ENCODE measurements at places on chromosomes 6 and 20.
A peak's percentile ranks its signal among the peaks of the same experiment; 100 is the strongest.

GRCh38 chr20:36666181-36666740 is 20.3 kb upstream of the SLA2 start:
- DNase-seq: no peak

GRCh38 chr20:55166063-55166462 is 690.7 kb downstream of the DOK5 start:
- no peak for DNase-seq

- no peak for DNase-seq
Measured at GRCh38 chr6:65566117-65566516, 140.9 kb downstream of the EYS start.

DNA sequence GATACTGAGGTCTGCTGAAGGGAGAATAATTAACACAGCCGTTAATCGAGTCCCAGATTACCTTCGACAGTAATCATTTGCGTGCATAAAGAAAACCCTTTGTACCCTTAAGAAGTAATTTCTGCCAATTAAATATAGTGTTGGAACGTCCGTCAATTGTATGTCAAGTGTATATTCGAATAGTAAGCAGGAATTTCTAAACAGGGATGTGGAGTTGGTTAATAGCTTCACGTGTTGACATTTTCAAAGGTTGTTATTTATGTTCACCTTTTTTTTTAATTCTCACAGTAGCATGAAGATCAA is 798 bp upstream of the SNAP91 start:
- peak; percentile 1 for DNase-seq

GRCh38 chr6:156791320-156791850 is 14.2 kb downstream of the ARID1B start:
- peak; percentile 76 for DNase-seq

DNA sequence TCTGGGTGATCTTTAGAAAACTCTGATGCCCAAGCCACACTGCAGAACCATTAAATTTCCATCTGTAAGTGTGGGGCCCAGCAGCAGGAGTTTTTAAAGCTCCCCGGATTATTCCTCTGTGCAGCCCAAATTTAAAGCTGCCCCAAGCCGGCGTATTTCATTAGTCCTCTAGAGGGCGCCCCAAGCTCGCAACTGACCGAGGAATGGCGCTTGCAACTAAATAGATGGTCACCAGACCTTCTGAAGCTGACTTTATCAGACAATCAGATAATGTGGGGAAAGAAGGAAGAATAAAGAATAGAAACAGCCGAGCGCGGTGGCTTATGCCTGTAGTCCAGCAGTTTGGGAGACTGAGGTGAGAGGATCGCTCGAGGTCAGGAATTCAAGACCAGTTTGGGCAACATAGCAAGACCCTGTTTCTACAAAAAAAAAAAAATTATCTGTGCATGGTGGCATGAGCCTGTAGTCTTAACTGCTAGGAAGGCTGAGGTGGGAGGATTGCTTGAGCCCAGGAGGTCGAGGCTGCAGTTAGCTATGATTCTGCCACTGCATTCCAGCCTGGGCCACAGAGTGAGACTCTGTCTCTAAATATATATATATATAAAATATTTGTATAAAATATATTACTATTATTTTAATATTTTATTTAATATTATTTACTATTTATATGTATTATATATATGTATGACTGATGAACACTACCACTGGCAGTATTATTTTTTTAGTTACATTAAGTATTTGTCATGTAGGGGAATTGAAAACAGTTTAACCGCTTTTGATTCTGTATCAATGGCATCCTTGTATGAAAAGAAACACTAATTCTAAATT is 56.0 kb downstream of the OTOR start:
- peak; percentile 17 for DNase-seq
